ENCODE measurements at places on chromosomes 3 and 15.

GRCh38 chr15:48466820-48467219 is 135.6 kb downstream of the DUT start:
- DNase-seq: no peak

DNA sequence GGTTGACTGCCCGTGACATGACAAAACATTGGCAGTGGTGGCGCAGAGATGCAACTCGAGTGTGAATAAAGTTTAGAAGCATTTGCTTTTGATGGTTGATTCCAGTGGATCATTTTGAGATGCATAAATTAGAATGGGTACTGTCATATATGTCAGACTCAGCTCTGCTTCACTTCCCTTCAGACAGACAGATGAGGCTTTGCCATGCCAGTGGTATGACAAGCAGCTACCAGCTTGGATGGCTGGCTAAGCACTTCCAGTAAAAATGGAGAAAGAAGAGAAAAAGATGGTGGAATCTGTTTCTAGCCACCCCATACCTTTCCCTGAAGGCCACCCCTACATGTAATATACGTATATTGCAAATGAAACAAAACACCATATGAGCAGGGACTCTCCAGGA is 13.5 kb upstream of the CLEC3B start:
- no peak for DNase-seq

GRCh38 chr3:187230011-187230410 is 32.7 kb downstream of the RTP1 start:
- no peak for DNase-seq

DNA sequence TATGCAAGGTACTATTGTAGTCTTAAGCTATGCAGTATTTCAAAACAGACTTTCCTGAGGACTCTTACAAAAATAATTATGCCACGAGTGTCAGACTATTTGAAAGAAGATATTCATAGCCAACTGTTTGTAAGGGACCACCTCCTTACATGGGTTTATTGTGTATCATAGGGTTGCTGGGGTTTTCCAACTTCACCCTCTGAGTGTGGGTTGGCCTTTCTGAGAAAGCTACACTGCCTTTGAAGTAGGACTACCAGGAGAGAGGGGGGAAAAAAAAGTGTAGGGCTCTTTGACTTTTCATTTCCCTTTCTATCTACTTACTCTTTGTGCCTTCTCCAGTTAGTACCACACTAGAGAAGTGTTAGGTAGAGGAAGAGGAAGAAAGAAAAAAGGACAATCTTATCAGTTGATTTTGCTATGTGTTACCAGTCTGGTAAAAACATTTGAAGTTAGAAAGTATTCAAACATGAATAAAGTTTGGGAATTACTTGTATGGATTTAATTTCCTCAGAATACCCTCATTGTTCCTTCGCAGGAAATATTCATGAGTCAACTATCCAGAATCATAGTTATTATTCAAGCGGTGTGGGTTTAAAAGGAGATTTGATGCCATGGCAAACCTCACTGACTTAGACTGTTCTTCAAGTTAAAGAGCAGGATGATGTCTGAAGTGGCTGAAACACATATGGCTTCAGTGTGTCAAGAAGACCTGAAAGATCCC is 329.3 kb upstream of the THBS1 start:
- no peak for DNase-seq

DNA sequence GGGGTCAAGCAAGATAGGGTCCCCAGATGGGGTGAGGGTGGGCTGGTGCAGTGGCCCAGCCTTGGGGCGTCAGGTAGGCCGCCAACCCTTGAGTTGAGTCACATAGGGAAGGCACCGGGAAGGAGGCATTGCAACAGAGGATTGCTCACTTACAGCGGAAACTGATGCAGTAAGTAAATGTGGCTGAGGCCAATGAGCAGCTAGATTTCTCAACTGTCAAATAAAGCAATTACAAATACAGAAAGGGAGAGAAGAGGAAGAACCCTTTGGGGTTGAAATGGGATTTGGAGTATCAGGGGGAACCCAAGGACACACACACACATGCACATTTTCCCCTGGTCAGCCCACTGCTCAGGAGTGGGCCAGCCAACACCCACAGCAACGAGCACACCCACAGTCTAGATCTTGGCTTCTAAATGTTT is 44.0 kb downstream of the CHSY1 start:
- peak; percentile 43 for DNase-seq

DNA sequence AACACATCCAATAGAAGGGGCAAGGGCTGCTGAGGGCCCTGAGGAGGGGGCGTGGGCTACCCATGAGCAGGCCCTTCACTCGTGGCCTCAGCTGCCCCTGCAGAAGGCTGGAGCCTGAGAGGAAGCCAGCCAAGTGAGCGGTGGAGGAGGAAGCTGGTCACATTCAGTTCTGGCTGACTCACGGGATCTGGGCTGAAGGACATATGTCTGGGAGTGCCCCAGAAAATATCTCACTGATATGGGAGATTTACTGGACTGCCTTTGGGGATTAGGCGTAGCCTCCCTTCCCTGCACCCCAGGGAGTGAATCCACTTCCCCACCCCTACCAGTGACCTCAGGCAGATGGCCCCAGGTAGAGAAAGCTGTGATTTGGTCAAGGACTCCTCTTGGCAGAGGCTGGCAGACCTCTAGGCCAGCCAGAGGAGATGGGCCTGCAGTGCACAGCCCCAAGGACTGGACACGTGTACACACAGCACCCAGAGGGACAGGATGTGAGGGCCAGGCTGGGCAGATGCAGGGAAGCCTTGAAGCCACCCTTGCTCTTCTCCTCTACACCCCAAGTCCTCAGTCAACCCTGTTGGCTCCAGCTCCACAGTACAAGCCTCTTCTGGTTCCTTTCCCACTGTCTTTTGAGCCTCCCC is 14.2 kb upstream of the ANKDD1A start:
- no peak for DNase-seq

GRCh38 chr3:146865175-146865755 is 260.1 kb upstream of the PLSCR5 start:
- DNase-seq: no peak

DNA sequence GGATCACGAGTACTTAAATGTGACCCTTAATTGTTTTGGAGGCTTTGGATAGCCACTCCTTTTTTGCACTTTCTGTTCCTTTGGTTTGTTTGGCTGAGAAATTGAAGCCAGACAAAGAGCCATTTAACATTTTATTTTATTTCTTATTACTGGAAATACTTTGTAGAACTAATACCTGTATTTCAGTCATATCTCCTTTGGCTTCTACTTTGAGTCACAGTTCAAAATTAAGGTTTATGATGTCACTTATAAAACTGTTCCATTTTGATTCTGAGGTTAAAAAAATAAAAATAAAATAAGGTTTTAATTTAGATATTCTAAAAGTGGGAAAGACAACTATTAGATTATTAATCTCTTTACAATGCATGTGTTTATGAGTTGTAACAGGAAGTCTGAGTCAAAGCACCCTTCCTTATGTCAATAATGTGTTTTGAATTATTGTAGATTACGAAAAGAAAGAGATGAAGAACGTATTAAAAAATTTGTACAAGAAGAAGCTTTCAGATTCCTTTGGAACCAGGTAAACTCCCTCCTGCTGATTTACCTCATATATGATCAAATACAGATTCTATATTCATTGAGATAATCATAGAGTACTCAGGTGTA is 16.9 kb upstream of the NXPE3 start:
- DNase-seq: no peak

DNA sequence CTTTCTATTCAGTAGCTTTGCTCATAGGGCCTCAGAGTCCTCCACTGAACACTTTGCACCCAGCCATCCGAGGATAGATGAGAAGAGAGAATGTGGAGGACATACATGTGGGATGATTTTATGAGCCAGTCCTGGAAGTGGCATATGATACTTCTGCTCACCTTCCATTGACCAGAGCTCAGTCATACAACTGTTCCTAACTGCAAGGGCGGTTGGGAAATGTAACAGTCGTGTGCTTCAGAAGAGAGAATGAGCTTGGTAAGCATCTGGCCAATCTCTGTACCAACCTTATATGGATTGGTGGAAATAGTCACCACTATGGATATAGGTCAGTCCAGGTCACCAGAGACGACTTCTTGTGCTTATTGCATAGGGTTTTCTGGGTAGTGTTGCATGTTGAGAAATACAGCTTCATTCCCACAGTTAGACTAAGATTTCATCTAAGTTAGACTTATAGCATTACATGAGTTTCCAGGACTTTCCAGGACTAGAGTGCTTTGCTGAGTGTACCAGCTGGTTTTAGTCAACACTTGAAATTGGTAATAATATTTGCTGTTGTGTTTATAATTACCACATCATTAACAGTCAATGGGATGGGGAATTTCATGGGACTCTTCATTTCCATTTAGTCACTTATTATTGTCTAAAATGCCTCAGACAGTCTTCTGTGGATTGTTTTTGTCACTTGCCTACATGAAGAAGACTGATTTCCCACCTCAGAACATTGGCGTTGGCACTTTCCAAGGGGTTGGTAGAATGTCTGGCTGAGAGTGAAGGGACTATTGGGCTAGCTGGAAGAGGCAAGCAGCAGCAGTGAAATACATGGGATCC is 214.5 kb upstream of the ROPN1 start:
- no peak for DNase-seq

- no peak for DNase-seq
Measured at GRCh38 chr15:59176653-59177316, 29.9 kb upstream of the LDHAL6B start.

DNA sequence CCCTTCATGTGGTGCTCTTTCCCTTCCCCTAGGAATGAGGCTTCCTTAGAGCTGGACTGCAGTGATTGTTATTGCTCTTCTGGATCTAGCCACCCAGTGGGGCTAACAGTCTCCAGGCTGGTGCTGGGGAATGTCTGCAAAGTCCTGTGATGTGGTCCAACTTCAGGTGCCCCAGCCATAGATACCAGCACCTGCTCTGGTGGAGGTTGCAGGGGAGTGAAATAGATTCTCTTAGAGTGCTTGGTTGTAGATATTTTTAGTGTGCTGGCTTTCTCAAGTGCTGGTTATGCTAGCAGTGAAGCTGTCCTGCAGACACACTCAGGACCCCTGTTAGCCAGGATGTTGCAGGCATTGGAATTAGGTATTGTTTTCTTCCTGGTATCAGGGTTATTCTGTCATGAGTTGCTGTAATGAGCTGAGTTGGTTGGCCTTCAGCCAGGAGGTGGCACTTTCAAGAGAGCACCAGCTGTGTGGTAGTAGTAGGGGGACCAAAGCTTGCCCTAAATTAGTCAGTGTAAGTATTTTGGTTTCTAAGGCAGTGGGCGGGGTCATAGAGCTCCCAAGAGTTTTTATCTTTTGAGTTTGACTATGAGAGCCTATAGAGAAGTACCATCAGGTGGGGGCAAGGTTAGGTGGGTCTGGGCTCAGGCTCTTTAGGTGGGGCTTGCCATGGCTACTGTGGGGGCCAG is 317.5 kb upstream of the SGO1 start:
- no peak for DNase-seq

DNA sequence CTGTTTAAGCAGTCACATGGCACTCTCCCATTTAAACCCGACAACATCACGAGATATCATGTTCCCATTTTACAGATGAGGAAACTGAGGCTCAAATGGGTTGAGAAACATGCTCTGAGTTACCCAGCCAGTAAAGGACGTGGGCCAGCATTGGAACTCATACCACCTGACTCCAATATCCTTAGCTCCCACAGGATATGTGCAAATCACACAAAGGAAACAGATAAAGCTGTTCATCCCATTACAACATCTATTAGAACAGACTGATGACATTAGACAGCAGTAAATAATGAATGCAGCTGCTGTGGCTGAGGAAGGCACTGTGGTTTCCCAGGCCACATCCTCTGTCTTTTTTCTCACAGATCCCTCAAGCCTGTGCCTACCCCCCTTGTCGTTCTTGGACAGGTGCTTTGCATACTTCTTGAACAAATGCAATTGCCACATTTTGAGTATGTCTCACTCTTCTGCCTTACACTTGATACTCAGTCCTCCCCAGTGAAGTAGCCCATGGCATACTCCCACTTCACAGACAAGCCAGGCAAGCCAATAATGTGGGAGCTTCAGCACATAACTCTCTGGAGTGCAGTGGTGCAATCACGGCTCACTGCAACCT is 17.7 kb downstream of the FRMD4B start:
- DNase-seq: no peak

- DNase-seq: no peak
Measured at GRCh38 chr3:71130471-71131374, 452.8 kb downstream of the FOXP1 start.

- no peak for DNase-seq
Measured at GRCh38 chr3:163952499-163952898, 1125.8 kb downstream of the SI start.
